ENCODE measurements at places on chromosomes 7 and 10.

DNA sequence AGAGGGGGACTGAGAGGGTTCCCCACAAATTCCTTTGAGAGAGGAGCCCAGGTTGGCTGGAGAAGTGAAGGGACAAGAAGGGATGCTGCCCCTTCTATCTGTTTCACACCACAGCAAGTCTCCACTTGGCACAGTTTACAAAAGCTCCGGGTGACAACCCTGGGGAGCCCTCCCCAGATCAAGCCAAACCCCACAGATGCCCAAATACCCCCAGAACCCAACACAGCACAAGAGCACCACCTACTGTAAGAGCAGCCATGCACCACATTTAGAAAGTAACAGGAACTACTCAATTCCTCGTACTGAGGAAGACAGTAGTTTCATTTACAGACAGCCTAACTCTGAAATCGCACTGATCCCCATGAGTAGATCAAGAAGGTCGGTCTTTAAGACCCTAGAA is 67.8 kb upstream of the ATP6V0A4 start:
- DNase-seq, result no peak

DNA sequence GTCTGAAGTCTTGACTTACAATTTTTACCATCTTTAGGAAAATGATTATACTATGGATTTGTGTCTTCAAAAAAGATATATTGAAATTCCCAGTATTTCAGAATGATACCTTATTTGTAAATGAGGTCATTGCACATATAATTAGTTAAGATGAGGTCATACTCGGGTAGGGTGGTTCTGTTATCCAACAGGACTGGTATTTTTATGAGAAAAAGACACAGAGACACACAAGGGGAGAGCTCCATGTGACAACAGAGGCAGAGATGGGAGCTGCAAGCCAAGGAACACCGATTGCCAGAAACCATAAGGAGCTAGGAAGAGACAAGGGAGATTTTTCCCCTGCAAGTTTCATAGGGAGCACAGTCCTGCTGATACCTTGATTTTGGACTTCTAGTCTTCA is 356.9 kb downstream of the ARL4A start:
- no peak for DNase-seq

- no peak for DNase-seq
These were observed 3.3 kb downstream of the PRSS1 start for GRCh38 chr7:142752376-142753225.

GRCh38 chr7:70317356-70317755 is 719.1 kb downstream of the AUTS2 start:
- DNase-seq, result no peak

- DNase-seq, result no peak
These were observed 266.8 kb downstream of the INHBA start for GRCh38 chr7:41436139-41436538.

DNA sequence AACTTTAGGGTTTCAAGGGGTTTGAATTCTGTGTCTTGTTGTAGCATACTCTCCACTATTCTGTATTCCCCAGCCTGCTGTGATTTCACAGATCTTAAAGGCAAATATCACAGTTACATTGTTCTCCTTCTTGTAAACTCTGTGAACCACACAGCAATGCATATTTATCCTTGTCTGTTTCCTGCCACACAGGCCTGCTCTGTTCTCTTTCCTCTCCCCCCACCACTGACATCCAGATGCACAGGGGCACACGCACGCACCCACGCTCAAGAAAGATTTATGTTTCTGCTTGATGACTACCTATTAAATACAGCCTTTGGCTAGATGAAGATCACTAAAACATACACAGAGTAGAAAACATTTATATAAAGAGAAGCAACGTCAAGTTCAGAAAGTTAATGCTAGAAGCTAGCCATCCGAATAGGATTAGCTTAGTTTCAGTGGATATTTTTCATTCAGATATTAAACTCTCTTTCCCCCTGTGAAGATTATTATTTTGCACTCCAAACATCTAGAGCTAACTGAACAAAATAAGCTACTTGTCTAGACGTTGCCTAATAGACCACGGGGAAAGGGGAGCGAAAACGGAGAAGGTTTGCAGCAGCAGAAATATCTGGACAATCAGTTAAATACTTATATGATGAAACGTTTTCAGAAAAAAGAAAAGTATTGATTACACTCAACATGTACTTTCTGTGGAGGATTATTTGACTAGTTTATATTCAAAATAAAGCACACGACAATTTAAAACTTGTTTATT is 193.1 kb upstream of the SEMA3C start:
- DNase-seq, result no peak

- no peak for DNase-seq
These were observed 171.2 kb downstream of the REEP3 start for GRCh38 chr10:63692220-63692896.

- peak; percentile 0 for DNase-seq
These were observed 20.6 kb downstream of the HTR5A start for GRCh38 chr7:155090684-155091083.

GRCh38 chr7:155251831-155252230 is 45.8 kb upstream of the INSIG1 start:
- no peak for DNase-seq

Measured in stimulated activated CD8-positive, alpha-beta memory T cell treated with anti-CD3 and anti-CD28 coated beads, Interleukin-4, amount 100 ng/mL, for 4 hours (primary cell).